ENCODE measurements at places on chromosomes 6 and 20.

- no peak for DNase-seq
Measured at GRCh38 chr6:35183935-35184334, 29.8 kb upstream of the SCUBE3 start.

GRCh38 chr6:4649728-4650127, 126.5 kb upstream of the CDYL start:
- DNase-seq, result no peak

- DNase-seq, result no peak
Measured at GRCh38 chr20:60905919-60906318, 346.1 kb upstream of the CDH4 start.

- DNase-seq, result no peak
Measured at GRCh38 chr6:152124429-152125074, 317.1 kb downstream of the ESR1 start.

GRCh38 chr6:34644716-34645115, 51.9 kb downstream of the ILRUN start:
- DNase-seq, result no peak

- DNase-seq, result no peak
Measured at GRCh38 chr20:1324598-1325172, 4.3 kb downstream of the SDCBP2 start.

DNA sequence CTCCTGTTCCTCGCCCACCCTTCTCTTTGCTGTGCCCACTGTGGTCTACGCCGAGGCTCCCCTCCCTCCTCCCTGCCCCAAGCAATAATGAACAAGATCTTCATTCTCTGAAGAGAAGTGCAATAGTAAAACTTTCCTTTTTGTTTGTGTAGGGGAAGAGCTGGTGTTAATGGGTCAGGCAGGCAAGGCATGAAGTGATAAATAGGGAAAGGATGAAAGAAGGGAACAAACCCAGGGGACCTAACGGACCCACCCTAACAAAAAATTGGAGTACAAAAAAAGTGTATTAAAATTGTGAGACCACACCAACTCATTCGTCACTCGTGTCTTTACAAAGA, 66.9 kb downstream of the ZBTB2 start:
- no peak for DNase-seq

- no peak for DNase-seq
Measured at GRCh38 chr6:30687659-30688431, 1.4 kb upstream of the PPP1R18 start.

- no peak for DNase-seq
Measured at GRCh38 chr20:63072991-63073737, 66.4 kb upstream of the BHLHE23 start.

- DNase-seq, result no peak
Measured at GRCh38 chr6:106446287-106446885, 85.9 kb downstream of the CRYBG1 start.

DNA sequence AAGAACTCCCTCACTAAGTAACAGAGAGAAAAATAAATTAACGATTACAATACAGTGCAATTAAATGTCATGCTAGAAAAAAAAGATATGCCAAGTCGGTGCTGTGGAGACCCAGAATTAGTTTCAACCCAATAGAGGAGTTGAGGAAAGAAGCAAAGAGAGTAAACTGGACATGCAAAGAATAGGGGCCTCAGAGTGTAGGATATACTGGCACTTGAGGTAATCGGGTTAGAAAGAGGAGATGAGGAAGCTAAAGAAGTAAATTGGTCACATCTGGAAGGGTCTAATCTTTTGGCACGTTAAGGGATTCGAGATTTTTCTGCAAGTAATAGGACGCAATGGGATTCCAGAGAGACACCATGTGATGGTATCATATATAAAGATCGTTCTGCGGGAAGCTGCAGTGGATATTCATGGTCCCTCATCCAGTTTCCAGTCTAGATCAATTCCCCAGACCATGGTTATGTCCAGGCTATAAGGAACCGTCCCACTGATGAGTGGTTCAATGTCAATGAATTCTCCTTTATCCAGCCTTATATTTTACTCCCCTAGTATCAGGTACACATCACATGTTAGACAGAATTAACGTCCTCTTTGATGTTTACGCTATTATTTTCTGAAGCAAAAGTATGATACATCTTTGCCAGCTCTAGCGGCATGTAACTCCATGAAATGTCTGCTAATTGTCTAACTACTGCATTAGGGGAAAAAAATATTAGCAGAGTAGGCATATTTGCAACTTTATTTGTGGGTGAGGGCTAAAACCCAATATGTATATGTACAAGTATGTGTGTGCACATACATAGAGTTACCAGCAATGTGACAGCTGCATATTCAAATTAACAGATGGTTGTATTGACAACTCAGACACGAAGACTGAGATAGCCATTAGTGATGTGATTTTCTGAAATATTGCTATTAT, 1.1 kb upstream of the TBC1D32 start:
- no peak for DNase-seq

DNA sequence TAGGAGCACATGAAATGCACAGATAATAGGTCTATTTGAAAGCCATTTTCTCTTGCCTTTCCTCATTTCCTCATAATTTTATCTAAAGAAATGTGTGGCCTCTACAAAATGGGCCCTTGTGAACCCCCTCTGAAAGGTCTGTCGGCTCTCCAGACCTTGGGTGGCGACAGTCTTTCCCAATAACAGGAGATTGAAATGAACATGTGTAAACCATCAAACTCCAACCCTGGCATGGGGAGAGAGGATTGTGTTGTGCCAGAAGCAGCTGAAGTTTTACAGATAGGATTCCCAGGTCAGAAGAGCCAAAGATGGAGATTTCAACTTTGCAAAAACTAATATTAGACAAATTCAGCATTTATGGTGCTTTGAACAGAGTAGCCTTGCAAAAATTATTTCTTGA, 277.1 kb upstream of the ECI2 start:
- DNase-seq, result no peak

DNA sequence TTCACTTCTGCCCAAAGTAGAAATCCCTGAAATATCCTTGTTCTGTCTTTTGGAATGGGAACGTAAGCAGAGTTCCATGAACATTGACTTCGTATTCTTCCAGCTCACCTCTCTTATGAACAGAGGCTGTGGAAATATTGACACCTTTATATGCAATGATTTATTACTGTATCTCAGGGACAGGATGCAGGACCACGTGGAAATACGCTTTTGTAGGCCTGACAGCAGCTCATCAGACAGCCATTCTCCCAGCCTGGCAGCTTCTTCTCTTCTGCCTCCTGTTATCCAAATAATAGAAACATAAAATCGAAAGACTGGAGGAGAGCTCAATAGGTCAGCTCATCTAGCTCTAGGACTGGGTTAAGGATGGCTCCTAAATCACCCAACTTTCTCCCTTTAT, 106.2 kb upstream of the DTNBP1 start:
- no peak for DNase-seq

DNA sequence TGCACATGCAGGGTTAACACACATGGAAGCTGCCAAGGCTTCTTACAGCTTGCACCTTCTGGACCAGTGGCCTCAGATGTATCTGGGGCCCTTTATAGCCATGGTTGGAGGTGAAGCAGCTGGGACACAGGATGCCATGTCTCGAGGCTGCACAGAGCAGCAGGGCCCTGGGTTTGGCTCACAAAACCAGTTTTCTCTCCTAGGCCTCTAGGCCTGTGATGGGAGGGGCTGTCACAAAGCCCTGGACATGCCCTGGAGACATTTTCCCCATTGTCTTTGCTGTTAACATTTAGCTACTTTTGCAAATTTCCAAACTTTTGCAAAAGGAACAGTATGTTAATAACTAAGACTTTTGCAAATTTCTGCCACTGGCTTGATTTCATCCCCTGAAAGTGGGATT, 18.2 kb upstream of the GSTA1 start:
- no peak for DNase-seq

- no peak for DNase-seq
Measured at GRCh38 chr6:33114406-33114805, 38.6 kb downstream of the HLA-DPB1 start.

DNA sequence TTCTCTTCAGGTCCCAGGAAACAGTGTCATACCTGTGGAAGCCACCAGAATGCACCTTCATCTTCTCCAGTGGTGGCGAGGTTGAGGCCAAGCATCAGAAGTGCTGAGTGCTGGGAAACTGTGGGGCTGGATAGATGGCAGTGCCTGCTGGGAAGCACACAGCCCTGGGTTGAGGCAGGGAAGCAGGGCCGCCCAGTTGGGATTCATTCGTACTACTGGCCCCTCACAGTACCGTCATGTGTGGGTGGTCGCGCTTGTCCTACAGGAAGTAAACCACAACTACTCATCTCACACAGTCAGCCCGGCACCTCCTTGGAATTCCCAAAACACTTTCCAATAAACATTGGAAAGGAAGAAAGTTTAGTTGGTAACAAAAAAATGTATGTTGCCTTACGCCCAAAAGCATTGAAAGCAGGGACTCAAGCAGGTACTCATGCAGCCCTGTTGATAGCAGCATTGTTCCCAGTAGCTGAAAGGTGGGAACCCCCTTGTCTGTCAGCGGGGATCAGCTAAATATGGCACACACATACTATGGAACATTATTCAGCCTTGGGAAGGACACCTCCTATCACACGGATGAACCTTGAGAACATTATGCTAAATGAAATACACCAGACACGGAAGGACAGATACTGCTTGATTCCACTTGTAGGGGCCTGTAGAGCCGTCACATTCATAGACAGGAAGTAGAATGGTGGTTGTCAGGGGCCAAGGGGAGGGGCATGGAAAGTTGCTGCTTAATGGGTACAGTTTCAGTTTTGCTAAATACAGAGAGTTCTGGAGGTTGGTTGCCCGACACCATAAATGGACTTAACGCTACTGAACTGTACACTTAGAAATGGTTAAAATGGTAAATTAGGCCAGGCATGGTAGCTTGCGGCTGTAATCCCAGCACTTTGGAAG, 162.7 kb downstream of the MTHFD1L start:
- DNase-seq, result no peak

DNA sequence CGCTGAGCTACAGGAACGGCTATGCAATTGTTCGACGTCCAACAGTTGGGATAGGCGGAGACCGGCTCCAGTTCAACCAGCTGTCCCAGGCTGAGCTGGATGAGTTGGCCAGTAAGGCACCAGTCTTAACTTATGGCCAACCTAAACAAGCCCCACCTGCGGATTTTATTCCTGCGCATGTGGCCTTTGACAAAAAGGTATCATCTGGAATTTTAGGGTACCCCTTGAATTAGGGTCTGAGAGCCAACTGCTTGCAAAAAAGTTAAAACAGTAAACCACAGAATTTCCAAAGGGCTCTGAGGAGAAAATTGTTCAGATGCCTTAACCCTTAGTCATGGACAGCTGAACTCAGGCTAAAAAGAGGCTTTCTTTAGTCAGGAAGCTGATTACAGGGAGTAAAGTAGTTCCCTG, 3.8 kb downstream of the EFHC1 start:
- DNase-seq, result no peak

- no peak for DNase-seq
Measured at GRCh38 chr6:15387118-15387517, 141.2 kb downstream of the JARID2 start.

DNA sequence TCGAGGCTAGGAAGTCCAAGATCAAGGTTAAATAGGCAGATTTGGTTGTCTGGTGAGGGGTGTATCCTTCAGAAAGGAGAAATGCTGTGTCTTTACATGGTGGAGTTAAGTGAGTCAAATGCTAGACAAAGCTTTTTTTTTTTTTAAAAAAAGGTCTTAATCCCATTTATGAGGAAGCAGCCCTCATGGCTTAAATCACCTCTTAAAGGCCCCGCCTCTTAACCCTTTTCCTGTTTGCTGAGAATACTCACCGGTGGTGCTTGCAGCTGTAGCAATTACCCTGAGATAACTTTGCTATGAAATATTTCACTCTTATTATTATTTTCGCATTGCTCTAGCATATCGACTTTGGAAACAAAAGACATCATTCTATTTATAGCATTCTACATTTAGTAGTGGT, 30.8 kb downstream of the FBXO30 start:
- DNase-seq, result no peak
